ENCODE measurements at places on chromosomes 2 and 18. TPM values are rescaled to one million over a fixed set of nuclear protein-coding genes. Genes with fewer than 3 reads are reported as not detected.

The IL36G gene
- not detected for total RNA-seq

The PROKR1 gene
- total RNA-seq: 0.11 TPM

The TACR1 gene
- total RNA-seq: 0.09 TPM

GRCh38 chr18:41326311-41326710 is 628.7 kb upstream of the PIK3C3 start:
- no peak for DNase-seq
- peaks cover 4% of the 10 kb centered on the region for H3K36me3 ChIP-seq
- H3K4me3 ChIP-seq: no peak overlapping the region

DNA sequence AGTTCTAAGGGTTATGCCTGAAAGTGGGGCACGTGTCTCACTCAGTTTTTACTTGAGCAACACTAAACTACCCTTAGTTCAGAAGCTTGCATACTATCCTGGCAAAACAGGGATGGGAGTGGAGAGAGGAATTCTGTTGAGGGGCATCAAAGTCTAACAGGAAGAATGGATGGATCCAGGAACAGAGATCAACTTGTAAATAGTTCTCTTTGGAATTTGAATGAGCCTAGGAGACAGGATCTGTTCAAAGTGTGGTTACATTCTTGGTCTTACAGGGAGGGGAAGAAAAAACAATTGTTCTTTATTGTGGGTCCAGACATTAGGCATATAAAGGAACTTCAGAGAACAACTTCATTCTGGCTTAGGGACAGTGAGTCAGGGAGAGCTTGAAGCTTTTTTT is 560.2 kb downstream of the CNTNAP5 start:
- peaks cover 9% of the 10 kb centered on the region for H3K27me3 ChIP-seq
- no peak for DNase-seq
- no peaks in the 10 kb centered on the region for H3K4me1 ChIP-seq
- no peak overlapping the region for H3K27ac ChIP-seq
- no peak overlapping the region for H3K4me3 ChIP-seq

- H3K36me3 ChIP-seq: no peaks in the 10 kb centered on the region
- no peak overlapping the region for H3K4me3 ChIP-seq
- H3K27me3 ChIP-seq: no peaks in the 10 kb centered on the region
These were observed 188.8 kb downstream of the ACKR3 start for GRCh38 chr2:236758406-236758805.

- peaks cover 2% of the 10 kb centered on the region for H3K4me1 ChIP-seq
- DNase-seq: no peak
- no peaks in the 10 kb centered on the region for H3K27me3 ChIP-seq
- H3K36me3 ChIP-seq: peaks cover 7% of the 10 kb centered on the region
These were observed 137.5 kb upstream of the MAP3K20 start for GRCh38 chr2:172937884-172938712.

DNA sequence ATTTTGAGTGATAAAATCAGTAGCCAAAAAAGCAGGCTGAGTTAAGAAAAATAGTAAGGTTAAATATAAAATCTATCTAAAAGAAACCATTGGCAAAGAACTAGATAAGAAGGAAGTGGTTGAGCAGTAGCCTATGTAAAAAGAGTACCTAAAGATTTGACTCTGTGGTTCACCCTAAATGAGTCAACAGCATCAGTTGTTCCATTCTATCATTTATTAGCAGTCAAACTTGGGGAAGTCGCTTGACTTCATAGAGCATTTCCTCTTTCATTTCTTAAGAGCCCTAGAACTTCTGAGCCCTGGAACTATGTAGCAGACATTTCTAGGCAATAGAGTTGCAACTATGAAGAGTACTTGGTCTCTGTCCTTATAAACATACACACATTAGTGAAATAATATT is 381.7 kb downstream of the NUP35 start:
- no peak for DNase-seq
- no peaks in the 10 kb centered on the region for H3K4me1 ChIP-seq
- H3K27me3 ChIP-seq: no peaks in the 10 kb centered on the region
- H3K36me3 ChIP-seq: no peaks in the 10 kb centered on the region

DNA sequence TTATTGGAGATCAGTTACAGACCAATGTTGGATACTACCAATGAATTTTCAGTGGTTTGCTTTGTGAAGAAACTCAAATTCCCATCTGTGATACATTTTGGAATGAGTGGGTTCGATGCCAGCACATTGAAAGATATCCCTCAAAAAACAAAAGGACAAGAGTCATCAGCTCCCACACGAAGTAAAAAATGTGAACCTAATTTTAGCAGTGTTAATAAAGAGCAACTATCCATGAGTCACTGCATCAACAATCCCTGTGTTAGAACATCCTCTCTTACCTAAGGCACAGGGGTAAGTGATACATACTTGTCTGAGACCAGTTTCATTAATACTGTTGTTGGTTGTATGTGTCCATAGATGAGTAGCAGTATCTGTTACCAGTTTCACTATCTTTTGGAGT is 551.8 kb upstream of the SOX11 start:
- H3K4me3 ChIP-seq: no peak overlapping the region
- no peaks in the 10 kb centered on the region for H3K27me3 ChIP-seq
- H3K27ac ChIP-seq: no peak overlapping the region
- peaks cover 4% of the 10 kb centered on the region for H3K4me1 ChIP-seq

All from mesothelial cell of epicardium (in vitro differentiated cells).